Fibroblast of skin of scalp (primary cell): ENCODE measurements at places on chromosomes 4 and X.

DNA sequence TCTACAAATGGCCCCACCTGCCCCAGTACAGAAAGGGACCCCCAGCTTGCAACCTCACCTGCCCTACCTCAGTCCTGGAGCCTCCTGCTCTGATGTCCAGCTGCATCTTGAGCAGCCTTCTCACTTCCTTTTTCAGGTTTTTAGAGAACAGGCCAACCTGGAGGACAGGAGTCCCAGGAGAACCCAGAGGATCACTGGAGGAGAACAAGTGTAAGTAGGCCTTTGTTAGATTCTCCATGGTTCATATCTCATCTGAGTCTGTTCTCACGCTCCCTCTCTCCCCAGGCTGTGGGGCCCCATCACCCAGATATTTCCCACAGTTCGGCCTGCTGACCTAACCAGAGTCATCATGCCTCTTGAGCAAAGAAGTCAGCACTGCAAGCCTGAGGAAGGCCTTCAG is 3.6 kb downstream of the MAGEA11 start:
- DNase-seq: no peak

DNA sequence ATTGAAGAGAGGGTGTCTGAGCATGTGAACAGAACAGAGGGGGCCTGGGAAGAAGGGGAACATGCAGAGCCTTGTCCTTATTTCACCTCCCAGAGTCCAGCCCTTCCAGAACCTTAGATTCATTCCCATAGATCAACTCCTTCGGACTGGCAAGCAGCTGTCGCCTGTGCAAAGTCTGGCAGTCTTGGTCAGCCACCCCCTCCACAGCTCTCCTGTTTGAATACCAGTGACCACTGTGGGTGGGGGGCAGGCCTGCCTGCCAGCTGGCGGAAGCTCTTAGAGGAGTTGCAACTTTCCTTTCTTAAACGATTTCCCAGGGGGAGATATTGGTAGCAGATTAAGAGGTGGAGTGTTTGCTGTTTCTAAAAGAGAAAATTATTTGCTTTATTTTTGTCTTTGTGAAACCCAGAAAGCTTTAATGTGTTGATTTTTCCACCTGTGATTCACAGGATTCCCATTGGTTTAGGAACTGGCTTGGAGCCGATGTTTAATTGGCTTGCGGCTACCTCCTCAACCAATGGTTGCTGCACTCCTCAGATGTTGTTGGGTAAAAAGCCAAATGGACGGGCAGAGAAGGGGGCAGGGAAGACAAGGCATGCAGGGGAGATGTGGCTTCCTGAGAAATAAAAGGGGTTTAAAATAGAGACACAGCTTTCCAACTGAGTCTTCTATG is 62.2 kb upstream of the PRPS1 start:
- peak; percentile 66 for DNase-seq

DNA sequence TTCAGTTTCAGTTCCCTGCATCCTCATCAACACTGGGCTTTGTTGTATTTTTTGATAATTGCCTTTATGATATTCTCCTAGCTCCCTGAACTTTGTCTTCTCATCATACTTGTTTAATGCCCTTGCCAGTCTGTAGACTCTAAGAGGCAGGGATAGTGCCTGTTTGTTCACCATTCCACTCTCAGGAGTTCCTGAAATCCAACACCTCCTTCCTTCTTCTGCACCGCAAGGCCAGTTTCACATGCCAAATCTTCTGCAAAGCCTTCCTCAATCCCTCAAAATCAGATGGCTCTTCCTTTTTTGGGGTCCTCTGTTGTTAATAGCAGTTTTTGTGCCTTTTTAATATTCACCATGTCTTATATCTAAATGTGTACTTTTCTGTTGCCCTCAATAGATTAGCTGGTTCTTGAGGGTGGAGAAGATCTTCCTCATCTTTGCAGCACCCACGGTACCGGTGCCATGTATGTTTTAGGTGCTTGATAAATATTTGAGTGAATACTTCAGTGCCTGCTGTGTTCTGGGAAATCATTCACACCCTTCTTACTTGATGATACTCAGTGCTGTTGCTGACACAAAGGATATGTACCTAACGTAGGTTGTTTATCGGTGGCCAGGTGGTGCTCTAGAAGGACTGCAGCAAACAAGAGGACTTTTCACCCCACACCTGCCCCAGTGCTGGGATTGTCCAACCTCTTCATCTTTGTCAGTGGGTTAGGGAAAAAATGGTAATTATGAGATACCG is 85.3 kb upstream of the LIMCH1 start:
- no peak for DNase-seq

DNA sequence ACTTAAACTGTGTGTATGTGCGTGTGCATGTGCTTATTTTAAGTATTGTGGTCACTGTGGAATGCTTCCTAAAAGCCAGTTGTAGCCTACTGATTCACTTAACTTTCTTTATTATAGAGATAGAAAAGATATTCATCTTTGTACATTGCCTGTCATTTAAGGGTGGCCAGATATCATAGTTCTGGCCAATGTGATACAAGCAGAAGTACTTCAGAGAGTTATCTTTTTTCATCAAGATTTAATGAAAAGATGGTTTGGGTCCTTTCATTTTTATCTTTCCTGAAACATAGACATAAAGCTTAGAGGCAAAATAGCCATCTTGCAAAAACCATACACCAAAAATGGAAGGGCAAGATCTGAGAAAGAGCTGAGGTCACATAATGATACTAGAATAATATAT is 744.7 kb upstream of the ADGRL3 start:
- no peak for DNase-seq

DNA sequence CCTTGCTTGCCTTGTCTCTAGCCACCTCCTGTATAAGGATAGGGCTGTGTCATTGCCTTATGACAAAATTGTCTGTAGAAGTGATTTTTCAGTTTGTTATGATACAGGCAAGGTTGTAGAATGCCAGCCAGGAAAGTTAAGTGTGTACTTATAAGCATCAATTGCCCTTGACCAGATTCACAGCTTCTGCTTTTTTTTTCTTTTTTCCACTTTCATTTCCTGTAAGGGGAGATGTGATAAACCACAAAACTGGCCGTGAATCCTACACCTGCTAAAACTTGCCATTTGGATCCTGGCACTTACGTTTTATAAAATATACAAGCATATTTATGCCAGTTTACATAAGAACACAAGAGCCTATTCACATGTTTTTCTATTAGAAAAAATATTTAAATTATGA is 35.0 kb upstream of the BMPR1B start:
- DNase-seq: no peak

- no peak for DNase-seq
Observed at GRCh38 chr4:36651253-36651652, 369.8 kb downstream of the DTHD1 start.

DNA sequence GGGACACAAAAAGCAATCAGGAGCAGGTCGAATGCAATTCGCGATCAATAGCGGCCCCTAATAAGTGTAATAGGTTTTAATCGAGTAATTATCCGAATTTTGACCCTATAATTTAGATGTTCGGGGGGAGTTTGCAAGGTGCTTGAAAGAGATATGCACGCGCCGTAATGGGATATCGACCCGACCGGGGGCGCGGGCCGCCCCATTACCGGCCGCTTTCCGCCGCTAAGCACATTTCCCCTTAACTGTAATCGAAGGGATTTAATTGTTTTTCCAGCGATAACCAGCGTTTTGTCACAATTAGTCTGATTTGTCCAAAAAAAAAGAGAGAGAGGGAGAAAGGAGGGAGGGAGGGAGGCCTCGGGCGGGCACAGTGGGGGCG is 997 bp downstream of the NKX1-1 start:
- DNase-seq: no peak

- DNase-seq: peak; percentile 63
Observed at GRCh38 chrX:72308566-72309296, 3.0 kb upstream of the CITED1 start.

DNA sequence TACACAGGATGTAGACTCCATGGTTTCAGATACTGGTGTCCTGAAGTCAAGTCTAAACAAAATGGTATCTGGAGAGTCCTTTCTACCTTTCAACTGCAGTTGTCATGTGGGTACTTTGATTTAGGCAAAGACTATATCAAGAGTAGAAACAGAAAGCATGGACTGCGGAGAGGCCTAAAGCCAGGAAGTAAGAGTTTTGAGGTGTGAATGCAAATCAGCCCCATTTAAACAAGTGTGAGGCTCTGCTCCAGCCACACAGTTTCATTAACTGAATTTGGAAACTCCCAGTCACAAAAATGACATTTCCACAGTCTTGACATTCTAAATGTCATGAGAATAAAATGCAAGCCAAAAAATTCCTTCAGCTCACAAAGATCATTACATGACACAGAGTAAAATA is 87.2 kb upstream of the MCF2 start:
- DNase-seq: no peak

GRCh38 chr4:155734065-155734464 is 24.8 kb upstream of the GUCY1B1 start:
- peak; percentile 16 for DNase-seq

GRCh38 chr4:6575503-6576240 is 683 bp downstream of the MAN2B2 start:
- DNase-seq: no peak

DNA sequence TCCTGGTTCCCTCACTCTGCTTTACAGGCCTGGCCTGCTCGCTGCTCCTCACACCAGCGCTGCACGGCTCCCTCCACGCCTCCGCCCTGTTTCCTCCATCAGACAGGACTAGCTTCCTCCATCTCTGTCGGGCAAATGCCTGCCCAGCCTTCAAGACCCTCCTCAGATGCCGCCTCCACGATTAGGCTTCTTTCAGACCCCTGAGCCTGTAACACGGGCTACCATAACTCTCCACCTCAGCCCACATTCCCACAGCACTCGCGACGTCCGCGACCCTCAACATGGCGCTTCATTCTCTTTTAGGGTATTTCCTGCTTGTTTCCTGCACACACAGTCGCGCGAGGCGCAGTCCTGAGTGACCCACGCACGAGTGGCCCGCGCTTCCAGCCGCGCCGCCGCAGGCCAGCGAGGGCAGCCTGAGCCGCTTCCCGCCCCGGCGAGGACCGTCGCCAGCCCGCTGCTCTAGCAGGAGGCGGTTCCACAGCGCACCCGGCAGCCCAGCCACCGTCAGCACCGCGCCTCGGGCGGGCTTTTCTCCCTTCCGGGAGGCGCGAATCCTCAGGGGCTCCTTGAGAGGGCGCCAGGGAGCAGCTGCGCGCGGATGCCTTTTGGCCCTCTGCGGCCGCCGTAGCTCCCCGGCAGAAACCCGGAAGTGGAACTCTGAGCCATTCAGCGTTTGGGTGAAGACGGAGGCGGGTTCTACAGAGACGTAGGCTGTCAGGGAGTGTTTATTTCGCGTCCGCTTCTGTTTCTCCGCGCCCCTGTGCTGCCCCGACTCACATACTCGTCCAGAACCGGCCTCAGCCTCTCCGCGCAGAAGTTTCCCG is at the start of gene FRG1:
TSS of gene FRG1 (plus strand) at position 695 of the 827 bp plus-strand sequence. CDS start 138 bp downstream, outside the sequence.
- DNase-seq: peak; percentile 96

DNA sequence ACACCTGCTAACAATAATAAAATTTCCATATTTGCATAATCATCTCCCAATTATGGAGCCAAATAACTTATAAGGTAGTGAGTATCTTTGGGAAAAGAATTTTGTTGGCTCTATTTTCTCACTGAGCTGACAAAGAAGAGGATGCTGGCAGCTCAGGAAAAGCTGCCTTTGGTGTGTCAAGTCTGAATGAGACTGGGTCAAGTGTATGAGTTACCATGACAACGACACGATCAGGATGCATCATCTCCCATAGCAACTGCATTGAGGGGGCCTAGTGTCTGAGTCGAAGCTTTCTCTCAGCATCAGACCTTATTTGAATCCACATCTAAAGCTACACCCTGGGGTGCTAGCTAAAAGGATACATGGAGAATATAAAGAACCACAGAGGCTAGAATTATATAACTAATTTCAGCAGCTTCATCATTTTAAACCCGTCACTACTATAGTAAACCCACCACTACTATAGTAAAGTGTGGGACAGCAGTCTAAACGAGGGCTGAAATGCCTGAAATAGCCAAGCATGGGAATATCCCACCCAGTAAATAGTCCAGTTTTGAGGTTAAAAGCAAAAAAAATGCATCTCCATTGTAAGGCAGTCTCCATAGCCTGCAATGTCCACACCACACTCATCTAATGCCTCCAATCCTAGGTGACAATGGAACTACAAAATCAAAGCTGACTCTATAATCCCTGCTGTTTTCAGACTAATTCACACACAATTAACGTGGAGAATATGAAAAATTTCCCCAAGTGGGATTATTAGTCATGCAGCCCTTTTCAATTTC is 16.0 kb downstream of the GSPT2 start:
- DNase-seq: no peak

- no peak for DNase-seq
Observed at GRCh38 chr4:77493120-77493752, 112.4 kb upstream of the CXCL13 start.

GRCh38 chr4:3342182-3342854 is 49.5 kb downstream of the RGS12 start:
- DNase-seq: peak; percentile 66

- peak; percentile 39 for DNase-seq
Observed at GRCh38 chrX:45722471-45722870, 521.8 kb upstream of the DIPK2B start.

GRCh38 chrX:9207142-9207541 is 173.2 kb upstream of the FAM9B start:
- DNase-seq: no peak
